ENCODE measurements at places on chromosomes 13 and 19.

- DNase-seq = no peak
Observed at GRCh38 chr13:53159431-53159830, 130.8 kb downstream of the OLFM4 start.

DNA sequence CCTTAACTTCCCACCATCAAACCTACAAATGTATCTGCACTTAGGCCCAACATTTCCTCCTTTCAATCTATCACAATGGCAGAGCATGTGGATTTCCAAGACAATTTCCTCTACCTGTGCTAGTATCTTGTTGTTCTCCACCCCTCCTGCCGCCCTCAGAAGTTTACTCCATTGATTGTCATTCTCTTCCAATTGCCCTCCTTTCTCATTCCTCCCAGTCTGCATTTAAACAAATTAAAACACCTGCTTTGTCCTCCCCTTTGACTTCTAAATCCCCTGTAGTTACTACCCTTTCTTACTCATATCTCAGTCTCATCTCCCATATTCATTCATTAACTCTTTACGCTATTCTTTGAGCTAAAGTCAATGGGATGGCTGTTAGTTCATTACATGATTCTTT, 370.6 kb downstream of the DIAPH3 start:
- no peak for DNase-seq

DNA sequence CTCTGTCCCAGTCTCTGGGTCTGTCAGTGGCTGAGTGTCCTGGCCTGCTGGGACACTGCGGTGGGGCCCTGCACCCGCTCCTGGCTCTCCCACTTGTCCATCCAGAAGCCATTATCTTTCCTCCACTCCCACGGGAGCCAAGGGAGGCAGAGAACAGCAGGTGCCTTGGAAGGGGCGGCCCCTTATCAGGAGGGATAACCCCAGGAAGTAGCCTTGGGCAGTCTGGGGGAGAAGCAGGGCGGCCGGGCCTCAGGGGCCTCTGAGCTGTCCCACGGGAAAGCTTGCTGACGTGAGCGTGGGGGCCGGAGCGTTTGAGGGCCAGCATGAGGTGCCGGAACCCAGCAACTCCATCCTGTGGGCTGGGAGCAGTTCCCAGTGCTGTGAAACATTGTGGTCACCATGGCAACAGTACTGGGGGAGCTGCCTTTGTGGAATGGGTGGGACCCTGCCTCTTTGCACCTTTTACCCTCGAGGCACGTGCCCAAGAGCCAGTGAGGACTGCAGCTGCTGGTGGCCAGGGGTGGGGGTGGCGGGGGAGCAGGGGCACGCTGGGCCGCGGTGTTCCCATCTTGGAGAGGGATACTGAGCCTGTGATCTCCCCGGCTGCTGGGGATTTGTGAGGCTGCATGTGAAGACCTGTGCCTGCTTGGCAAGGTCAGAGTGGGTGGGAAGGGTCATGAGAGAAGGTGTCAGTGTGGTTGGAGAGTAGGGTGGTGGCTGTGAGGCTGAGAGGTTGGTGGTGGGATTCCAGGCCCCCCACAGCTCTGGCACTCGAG, 20.9 kb downstream of the KLHL26 start:
- DNase-seq = no peak

DNA sequence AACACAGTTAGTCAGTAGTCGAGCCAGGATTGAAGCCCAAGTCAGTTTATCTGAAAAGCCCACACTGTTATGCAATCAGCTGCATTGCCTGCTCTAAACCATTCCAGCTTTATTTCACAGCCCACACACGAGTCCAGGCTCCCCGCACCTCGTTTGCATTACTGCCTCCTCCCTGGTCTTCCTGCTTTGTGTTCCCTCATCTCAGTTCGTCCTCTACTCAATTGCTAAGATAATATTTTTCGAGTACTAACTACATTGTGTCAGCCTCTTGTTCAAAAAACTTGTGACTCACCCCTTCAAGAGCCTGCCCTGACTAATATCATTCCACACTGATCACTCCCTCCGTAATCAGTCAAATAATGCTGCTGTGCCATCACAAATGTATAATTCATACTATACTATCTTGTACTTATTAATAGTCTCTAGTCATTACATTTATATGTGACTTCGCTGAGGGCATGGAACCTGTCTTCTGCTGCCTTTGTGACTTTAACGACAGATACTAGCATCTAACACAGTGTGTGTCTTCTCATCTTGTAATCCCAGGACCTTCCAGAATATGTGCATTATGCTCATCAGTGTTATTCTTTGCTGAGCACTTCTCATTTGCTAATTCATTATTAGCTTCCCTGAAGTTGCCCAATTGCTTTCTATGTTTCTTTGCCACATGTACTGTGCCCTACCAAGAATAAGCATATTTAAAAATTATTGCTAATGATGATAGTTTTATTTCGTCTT, 26.2 kb upstream of the WDFY2 start:
- no peak for DNase-seq

DNA sequence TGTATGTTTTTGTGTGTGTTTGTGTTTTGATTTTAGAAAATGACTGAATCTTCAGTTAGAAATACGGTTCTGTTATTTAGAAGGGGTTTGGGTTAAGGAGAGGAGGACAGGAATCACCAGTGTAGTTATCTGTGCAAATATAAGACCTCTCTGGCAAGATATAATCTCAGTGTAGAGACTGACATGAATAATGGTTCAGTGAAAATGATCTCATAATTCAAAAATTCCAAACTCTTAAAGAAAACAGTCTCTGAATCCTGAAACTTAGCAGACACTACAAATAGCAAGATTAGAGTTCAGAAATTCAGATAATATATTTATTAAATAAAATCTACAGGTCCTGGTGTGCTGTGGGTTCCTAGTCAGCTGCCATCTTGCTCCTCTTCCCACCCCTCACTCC, 73.5 kb downstream of the PDS5B start:
- no peak for DNase-seq

Data from CD4-positive, alpha-beta T cell treated with Interleukin-21 for 1 hour (primary cell).